ENCODE measurements at places on chromosomes 13 and 19. TPM values are rescaled to one million over a fixed set of nuclear protein-coding genes. Genes with fewer than 3 reads are reported as not detected.

Gene SEMA6B
- total RNA-seq, result 0.20 TPM

Gene DBP
- total RNA-seq, result 38.2 TPM

Gene SCEL
- total RNA-seq, result not detected

Gene UBE2L5
- not detected for total RNA-seq

Gene ZNF536
- total RNA-seq, result not detected

Gene CRB3
- 1.5 TPM for total RNA-seq

Gene TEAD2
- not detected for total RNA-seq

Gene OVOL3
- not detected for total RNA-seq

Gene RASGRP4
- 1.6 TPM for total RNA-seq

Measured in T-helper 17 cell (primary cell).